ENCODE measurements at places on chromosomes 1 and 21.

GRCh38 chr1:93459126-93459525, 11.2 kb downstream of the FNBP1L start:
- no peak for DNase-seq

GRCh38 chr1:64228167-64228957, 24.9 kb downstream of the UBE2U start:
- DNase-seq = no peak

DNA sequence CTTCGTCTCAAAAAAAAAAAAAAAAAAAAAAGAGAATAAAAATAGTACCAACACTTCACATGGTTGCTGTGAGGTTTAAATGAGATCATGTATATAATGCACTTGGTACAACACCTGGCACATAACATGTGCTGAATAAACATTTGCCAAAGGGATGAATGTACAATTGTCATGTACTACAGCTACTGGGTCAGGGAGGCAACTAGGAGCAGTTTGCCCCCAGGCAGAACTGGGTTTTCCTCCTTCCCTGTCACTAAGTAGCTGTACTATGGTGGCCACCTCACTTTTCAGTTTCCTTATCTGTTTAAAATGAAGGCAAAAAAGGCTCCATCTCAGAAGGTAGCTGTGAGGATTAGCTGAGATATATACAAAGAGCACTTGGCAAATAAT, 11.5 kb downstream of the AK2 start:
- no peak for DNase-seq

DNA sequence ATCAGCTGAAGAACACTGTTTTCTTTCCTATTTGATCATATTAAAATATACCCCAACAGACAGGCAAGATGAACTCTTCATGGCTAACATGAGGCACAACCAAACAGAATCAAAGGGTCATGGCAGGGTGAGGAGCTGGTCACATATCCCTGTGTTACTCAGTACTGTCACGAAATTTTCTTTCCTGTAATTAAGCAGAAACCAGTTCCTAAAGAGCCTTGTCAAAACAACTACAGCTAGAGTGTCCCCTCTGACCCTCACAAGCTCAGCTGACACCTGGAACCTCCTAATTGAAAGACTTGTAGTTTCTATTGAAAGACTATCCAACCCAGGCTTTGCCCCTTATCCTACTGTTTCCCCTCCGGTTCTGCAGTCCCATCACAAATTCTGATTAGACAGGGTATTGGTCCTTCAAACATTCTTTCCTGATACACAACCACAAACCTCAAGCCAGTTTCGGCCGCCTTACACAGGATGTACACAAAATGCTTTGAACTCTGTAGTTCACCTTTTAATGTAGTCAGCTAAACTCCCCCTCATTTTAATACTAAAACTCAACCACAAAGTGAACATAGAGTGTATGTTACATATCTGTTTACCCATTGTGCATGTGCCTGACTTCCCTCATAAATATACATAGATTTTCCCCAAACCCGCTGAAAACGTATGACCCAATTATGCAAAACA, 651.9 kb downstream of the MRPL39 start:
- DNase-seq = no peak

GRCh38 chr1:165376041-165376810, 19.7 kb upstream of the LMX1A start:
- DNase-seq = peak; percentile 95

GRCh38 chr1:21869620-21870121, 57.6 kb downstream of the LDLRAD2 start:
- peak; percentile 93 for DNase-seq

- no peak for DNase-seq
Measured at GRCh38 chr1:10204003-10204642, 6.2 kb upstream of the KIF1B start.

DNA sequence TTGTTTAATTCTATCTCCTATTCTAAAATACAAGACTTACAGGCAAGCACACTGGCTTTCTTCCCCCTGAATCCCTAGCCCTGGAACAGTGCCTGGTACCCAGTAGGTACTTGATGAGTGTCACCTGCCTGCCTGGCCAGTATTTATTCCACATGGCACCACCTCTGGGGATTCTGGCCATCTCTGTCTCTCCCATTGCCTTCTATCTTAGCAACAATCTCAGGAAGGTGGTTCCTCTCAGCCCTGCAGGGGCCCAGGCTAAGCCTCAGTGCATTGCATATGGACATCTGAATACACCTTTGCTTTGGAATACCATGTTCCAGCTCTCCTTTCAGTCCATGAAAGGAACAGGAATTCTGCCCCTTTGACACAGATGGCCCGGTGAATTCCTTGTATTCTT, 81.0 kb downstream of the HIVEP3 start:
- no peak for DNase-seq

DNA sequence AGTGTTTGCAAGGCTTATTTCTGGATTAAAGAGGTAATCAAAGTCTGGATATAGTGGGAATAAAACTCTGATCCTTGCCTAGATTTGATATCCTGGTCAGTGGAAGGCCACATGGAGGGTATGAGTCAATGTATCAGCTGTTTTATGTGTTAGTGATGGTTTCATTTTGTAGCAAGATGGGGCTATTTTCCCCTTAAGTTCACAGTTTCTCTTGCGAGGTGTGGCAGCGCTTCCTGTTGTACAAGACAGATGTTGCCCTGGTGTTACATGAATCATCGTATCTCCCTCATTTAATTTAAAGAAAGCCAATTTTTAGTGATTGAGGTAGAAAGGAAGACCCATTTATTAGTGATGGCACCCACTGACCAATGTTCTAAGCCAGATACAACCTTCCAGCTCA, 220.2 kb downstream of the DUSP10 start:
- no peak for DNase-seq

DNA sequence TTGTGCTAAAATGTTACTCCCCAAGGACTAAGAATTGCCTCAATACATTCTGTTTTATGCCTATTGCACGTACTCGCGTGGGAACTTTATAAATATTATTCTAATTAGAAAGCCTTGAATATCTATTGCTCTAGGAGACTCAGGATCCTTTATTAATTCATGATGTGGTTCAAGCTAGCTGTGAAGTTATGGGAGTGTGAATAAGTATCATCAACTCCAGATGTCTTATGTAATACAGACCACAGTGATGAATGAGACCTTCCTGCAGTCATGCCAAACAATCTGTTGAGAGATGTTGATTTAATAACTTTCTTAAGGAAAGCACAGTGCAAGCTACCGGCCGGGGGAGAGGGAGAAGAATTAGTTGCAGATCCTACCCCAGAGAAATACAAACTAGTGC, 519.2 kb upstream of the ZP4 start:
- no peak for DNase-seq

DNA sequence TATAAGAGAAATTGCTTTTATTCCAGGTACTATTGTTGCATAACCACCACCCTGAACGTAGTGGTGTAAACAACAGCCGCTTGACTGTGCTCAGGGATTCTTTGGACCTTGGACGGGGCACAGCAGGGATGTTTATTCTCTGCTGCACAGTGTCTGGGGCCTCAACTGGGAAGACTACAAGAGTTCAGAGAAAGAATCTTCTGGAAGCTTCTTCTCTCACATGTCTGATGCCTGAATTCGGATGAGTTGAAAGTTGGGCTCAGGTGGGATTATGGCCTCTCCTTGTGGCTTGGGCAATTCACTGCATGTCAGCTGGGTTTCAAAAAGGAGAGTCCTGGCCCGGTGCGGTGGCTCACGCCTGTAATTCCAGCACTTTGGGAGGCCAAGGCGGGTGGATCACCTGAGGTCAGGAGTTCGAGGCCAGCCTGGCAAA, 19.0 kb upstream of the SSBP3 start:
- no peak for DNase-seq

DNA sequence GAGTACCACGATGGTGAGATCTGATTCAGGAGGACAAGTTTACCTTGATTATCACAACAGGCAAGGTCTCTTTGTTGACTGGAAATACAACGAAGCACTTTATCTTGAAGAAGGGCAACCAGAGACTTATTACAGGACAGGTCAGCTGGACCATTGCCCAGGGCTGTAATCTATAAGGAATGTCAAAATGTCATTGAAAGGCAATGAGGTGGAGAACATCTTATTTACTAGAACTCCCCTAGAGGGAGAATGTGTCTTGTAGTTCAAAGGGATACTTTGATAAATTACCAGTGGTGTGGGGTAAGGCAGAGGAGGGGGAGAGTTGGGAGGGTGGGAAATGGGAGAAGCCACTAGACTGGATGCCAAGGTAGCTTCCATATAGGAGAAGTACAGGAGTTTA, 212.3 kb downstream of the NCAM2 start:
- DNase-seq = no peak

DNA sequence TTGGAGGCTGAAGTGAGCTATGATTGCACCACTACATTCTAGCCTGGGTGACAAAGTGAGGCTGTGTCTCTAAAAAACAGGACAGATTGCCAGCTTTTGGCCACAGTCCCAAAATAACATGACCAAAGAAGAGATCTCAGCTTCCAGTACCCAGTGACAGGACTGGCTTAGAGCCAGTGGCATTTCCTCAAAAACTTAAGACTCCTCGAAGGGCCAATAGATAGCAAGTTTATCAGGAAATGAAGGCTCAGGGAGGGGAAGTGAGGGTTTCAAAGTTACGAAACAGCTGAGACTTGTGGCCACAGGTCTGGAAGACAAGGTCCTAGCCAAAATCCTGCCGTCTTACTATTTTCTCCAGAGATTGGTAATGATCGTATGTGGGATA, 6.3 kb upstream of the TMEM39B start:
- peak; percentile 93 for DNase-seq

DNA sequence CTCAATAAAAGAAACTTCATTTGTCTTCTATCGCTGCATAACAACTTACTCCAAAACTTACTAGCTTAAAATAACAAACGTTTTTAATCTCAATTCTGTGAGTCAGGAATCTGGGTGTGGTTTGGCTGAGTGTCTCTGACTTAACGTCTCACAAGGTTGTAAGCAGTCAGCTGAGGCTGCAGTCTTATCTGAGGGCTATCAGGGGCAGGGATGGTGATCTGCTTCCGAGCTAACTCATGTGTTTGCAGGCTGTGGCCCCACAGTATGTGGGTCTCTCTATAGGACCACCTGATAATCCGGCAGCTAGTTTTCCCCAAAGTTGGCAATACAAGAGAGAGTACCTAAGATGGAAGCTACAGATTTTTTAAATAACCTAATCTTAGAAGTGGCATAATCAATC, 234.2 kb upstream of the FGGY start:
- no peak for DNase-seq

GRCh38 chr21:45318556-45319404, 31.1 kb upstream of the POFUT2 start:
- DNase-seq = no peak

DNA sequence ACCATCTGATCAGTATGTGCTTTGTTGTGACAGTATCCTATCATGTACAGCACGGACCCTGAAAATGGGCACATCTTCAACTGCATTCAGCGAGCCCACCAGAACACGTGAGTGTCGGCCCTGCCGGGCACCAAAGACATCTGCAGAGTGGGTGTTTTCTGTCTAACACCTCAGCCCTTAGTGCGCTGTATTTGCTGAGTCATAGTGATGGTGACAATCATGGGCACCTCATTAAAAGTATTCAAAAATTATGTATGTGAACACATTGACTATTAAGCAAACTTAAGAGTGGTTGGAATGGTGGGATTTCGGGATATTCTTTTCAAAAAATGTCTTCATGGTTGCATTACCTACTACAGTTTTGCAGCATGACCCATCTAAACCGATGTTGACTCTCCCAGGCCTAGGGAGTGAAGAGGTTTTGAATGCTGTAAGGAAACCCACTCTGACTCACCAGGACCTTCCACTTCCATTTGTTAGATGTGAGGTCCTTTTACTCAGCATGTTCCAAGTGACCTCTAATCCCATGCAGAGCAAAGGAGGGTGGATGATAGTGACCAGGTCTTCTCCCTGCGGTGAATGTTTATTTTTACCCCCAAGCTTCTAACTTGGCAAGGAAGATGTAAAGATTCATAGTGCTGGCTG, 20.1 kb downstream of the MGST3 start:
- no peak for DNase-seq

DNA sequence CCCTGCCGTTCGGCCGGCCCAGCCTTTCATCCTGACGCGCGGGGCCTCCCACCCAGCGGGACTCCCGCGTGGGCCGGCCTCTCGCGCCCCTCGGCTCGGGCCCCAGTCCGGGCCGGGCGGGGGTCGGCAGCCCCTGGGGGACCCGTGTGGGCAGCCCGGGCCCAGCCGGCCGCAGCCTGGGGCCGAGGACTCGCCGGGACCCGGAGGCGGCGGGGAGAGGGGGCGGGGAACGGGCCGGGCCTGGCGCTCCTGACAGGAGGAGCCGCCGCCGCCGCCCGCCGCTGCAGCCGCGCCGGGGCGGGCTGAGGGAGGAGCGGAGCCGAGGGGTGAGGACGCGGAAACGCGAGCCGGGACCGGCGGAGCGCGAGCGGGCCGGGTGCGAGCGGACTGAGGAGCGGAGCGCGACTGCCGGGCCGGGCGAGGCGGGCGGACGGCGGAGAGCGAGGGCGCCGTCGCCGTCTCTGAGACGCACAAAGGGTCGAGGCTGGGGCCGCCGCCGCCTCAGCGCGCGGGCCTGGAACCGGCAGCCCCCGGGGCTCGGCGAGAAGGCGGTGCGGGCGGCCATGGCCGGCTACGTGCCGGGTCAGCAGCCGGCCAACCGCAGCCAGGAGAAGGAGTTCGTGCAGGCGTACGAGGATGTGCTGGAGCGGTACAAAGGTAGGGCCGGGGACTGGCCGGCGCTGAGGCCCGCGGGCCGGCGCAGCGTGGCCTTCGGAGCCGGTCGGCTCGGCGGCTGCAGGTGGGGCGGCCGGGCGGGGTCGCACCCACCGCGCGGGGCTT, 79.1 kb downstream of the NDUFS5 start:
- no peak for DNase-seq

GRCh38 chr1:25744636-25745425, 55.2 kb upstream of the SELENON start:
- DNase-seq = no peak

DNA sequence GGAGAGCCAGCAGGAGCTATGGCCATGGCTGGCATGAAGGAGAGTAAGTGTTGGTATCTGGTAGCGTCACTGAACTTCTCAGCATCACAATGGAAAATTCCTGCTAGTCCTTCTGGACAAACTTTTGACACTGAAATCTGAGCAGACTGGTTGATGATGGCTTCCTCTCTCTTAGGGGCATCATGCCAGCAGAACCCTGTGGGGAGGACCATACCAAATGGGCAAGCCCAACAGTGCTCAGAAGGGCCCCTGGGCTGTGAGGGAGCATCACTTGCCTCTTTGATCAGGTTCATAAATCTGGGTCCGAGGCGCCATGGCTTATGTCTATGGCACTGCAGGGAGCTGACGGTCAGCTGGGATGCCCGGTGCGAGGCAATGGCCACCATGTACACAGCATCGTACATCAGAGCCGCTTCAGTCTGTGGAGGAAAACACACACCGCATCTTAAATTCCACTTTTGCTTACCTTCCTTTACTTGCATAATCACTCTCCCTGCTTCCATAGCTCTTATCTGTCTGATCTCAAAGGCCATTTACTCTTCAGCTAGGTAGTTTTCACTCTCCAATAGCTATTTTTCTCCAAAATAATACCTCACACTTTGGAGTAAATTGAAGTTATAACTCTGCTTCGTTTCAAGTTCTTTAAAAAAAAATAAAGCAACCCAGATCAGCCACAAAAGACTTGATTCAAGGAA, 297.1 kb downstream of the GRIK1 start:
- no peak for DNase-seq

Measured in esophagus muscularis mucosa (tissue), 4 donors.